T-helper 9 cell (primary cell): ENCODE measurements at places on chromosomes 4 and X.

- no peak for DNase-seq
Measured at GRCh38 chr4:161894493-161895167, 269.2 kb downstream of the FSTL5 start.

GRCh38 chr4:100889401-100889800, 371.6 kb upstream of the EMCN start:
- DNase-seq, result no peak

GRCh38 chr4:16238327-16238726, 12.1 kb upstream of the TAPT1 start:
- DNase-seq, result no peak

- no peak for DNase-seq
Measured at GRCh38 chr4:8646296-8647093, 53.9 kb downstream of the CPZ start.

DNA sequence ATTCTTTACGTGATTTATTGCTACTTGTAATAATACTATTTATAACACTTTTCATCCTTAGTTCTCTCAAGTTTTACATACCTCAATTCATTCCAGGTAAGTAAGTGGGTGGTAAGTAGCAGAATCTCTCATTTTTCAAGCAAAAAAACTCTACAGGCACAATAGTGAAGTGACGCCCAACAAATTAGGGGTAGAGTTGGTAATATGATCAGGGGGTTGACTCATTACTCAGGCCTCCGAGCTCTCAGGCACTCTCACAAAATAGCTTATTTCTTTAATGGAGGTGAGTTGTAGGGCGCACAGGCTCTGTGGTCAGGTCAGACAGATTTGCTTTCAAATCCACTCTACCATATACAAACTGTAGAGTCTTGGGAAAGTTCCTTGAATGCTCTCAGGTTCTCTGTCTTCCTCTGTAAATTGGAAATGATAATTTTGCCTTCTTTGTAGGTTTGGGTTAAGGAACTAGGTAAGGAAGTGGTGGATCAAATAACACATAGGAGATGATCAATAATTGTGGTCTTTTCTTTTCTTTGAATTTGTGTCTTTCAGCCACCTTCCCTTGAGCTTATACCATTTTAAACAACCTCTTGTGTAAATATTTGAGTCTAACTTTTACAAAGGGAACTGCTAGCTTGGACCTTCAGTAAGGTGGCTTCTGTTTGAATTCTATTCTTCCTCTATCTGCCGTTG, 134.9 kb upstream of the LEF1 start:
- DNase-seq, result no peak

GRCh38 chr4:188437535-188437934, 298.3 kb downstream of the TRIML1 start:
- DNase-seq, result no peak

GRCh38 chrX:37786624-37787422, 7.0 kb downstream of the CYBB start:
- DNase-seq, result no peak

DNA sequence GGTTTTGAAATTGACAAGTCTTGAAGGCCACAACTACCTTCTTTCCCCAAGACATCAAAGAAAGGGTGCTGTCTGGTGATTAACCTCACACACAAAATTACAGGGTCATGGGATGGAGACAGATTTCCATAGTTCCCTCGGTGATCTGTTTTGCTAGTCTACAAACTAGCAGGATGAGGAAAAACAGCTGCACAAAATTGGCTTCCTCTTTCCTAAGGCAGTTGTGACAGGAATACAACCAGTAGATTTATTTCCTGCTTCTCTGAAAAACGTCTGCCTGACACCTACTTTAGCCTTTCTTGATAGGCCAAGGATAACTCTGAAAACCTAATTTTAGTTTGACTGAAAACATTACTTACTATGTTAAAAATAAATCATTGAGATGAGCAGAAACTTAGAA, 39.6 kb downstream of the DKK2 start:
- DNase-seq, result no peak

- no peak for DNase-seq
Measured at GRCh38 chr4:169249214-169249973, 21.4 kb downstream of the SH3RF1 start.

GRCh38 chr4:97987019-97987648, 156.1 kb downstream of the STPG2 start:
- no peak for DNase-seq

DNA sequence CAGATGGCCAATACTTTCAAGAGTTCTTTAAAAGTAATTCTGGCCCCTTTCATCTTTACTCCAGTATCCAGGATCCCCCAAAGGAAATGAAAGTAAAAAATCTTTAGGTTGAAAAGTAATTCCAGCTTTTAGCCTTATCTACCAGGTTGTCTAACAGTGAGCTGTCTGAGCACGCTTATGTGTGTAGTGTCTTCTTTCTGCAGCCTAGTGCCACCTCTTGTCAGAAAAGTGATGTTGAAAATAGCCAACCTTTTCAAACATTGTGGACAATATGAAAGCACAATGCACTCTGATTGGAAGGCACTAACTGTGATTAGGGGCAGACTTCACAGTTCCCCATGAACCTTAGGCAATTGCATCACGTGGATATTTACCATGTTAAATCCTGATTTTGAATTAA, 92.1 kb downstream of the RELL1 start:
- no peak for DNase-seq

GRCh38 chr4:1113311-1114009, at the start of gene RNF212:
Gene RNF212, minus strand, starts transcription at chr4:1113564. Its CDS starts 100 bp downstream, at chr4:1113464.
- peak; percentile 16 for DNase-seq

DNA sequence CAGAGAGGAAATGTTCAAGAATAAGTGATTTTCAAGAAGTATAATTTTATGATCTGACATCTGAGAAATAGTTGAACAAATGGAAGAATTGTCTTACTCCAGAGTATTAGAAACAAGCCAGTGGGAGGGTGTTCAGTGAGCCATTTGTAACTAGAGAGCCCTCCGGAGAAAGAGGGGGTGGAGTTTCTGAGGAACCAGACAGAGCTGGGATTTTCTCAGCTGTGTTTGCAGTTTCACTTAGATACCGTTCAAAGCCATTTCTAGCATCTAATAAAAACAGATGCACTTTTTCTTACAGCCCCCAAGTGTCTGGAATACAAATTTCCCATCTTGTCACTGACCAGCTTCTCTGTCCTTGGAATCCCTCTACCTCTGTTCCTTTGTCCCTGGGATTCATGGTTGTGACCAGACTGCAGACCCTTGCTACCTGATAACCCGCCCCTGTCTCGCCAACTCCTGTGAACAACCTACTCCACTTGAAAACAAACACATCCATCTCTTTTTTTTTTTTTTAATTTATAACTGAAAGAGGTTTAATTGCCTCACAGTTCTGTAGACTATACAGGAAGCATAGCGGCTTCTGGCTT, 132.8 kb upstream of the KLF3 start:
- DNase-seq, result no peak

GRCh38 chr4:36283912-36284465, 2.6 kb downstream of the DTHD1 start:
- DNase-seq, result no peak

- DNase-seq, result no peak
Measured at GRCh38 chr4:145681518-145681917, 1.6 kb downstream of the C4orf51 start.

GRCh38 chr4:58502839-58503238, 1392.7 kb upstream of the IGFBP7 start:
- no peak for DNase-seq

DNA sequence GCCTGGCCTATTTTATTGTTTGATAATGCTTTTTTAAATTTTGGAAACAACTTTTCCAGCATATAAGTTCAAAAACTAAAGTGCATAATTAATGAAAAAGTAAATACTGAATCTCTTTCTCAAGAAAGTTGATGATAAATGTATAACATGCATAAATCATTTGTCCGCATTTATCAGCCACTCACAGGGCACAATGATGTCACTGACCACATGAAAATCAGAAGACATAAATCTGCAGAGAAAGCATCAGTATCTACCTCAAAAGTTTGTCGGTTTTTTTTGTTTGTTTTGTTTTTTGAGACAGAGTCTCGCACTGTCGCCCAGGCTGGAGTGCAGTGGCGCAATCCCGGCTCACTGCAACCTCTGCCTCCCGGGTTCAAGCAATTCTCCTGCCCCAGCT, 5.5 kb upstream of the HPRT1 start:
- no peak for DNase-seq

DNA sequence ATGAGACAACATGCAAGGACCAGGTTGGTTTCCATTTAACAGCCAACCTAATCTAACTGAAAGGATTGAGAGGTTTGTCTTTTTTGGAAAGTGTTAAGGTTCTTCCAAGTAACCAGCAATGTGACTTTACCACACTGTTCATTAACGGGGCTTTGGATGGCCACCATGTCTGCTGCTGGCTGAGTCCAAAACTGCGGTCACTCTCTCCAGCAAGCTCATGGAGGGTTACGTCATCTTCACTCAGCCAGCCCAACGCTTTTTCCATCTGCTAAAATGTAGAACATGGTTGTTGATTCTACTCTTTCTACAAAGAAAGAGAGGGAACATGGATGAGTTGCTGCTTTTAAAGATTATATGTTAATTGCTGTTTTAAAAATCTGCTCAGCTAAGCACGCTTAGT, 11.0 kb downstream of the PKD2 start:
- DNase-seq, result no peak

- DNase-seq, result no peak
Measured at GRCh38 chr4:21979196-21979595, 30.6 kb upstream of the KCNIP4 start.

DNA sequence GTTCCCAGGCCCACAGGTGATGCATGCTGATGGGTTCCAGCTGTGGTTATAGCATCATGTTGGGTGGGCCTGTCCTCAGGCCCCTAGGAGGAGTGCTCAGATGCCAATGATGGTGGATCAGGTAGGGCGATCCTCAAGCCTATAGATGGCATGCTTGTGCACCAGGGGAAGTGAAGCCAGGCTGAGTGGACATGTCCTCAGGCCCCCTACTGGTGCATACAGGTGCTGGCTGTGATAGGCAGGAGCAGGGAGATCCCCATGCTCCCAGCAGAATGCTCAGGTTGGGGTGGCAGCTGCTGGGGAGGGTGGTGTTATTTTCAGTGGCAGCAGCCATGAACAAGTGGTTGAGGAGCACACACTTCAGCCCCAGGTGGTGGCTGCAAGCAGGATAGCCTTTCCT, 96.0 kb downstream of the SMARCA1 start:
- no peak for DNase-seq

GRCh38 chr4:173443121-173443520, 44.2 kb upstream of the SCRG1 start:
- DNase-seq, result no peak

DNA sequence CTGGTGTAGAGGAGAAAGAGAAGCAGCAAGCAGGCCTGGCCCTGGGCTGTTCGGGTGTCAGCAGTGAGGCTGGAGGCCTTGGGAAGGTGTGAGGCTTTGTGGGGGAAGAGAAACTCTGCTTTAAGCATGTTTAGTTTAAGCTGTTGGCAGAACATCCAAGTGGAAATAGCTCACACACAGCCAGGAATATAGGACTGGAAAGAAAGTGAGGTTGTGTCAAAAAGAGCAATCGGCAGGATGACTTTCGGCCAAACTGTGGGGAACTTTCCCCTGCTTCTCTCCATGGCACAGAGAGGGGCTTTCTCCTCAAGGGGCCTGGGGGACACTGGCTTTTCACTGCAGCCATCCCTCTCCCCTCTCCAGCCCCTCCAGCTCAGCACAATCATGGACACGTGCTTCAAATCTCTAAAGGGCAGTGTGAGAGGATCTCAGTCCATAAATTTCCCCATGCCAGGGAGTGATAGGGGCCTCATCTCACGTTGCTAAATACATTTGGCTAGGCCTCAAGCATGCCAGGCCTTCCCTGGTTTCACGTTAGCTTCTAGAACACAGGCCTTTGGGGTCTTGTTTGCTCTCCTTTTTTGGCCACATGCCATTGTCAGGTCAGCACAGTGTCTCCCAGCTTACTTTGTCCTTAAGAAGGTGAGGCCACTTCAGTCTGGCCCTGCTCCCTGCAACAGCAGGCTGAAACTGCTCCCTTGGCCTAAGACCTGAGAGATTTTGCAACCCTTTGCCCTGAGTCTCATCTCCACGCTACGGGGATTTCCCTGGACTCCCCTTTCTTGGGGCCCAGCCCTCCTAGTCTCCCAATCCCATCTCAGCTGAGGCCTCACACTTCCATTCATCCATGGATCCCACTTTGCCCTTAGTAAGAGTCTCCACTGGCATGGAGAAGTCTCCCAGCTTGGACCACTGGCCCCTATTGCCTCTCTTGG, 8.3 kb upstream of the CITED1 start:
- DNase-seq, result no peak

DNA sequence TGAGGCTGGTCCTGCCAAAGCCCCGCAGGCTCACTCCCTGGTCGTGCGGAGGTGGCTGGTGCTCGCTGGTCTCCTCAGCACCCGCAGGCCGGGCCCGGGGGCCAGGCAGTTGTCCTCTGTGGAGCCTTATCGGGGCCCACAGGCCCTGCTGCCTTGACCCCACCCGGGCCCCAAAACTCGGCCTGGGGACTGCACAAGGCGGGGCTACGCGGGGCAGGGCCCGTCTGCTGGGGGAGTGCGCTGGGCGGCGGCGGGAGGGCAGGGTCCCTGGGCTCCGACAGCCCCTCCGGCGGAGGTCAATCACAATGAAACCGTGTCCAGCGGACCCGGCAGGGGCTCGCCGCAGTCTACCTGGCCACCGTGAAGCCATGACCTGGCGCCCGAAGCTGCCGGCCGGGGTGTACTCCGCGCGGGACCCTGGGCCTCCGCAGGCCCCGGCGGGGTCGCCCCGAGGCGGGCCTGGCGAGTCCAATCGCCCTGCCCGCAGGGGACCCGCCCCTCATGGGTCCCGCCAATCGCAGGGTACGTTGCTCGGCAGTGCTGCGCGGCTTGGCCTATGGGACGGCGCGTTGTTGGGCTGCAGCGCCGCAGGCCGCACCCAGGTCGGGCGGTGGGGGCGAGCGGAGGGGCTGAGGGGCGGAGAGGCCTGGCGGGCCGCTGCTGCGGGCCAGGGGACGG, at the start of gene ADD1:
ADD1 (plus strand) TSS at position 582 of the 678 bp plus-strand sequence. CDS start 32,072 bp downstream, outside the sequence.
- peak; percentile 90 for DNase-seq

DNA sequence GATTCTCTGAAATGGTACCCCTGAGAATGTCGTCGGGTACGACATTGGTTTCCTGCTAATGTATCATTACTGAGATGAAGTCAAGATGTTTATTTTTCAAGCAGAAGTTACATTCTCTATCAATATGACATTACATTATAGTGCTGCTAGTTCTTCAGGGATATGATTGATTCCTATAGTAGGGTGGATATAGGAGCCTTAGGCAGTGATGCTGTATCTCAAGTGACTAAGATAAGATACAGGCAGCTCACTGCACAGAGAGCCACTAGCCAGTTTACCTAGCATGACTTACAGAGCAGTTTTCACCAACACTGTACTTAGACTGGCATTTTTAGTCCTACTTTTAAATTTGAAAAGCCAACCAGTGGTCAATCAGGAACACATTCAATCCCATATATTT, 154.9 kb downstream of the FANCB start:
- no peak for DNase-seq
